ENCODE measurements at places on chromosomes 3 and 15.

- DNase-seq: no peak
Observed at GRCh38 chr3:101675709-101676215, 1.2 kb downstream of the ZBTB11 start.

DNA sequence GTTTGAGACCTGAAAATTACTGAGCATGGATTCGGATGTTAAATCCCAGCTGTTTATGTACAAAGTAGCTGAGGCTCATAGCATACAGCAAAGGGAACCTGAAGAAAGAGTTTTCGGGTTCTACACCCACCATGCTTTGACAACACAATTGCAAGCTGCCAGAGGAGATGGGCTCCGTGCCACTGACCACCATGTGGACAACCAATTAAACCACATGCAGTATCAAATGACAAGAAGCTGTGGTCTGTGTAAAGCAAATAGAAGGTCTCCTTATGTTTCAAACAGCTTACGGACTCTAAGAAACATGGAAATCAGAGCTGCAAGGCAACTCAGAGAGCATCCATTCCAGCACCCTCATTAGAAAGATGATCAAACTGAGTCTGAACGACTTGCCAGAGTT, 12.9 kb downstream of the GABRB3 start:
- no peak for DNase-seq

- no peak for DNase-seq
Observed at GRCh38 chr3:153038779-153039178, 123.2 kb upstream of the RAP2B start.

DNA sequence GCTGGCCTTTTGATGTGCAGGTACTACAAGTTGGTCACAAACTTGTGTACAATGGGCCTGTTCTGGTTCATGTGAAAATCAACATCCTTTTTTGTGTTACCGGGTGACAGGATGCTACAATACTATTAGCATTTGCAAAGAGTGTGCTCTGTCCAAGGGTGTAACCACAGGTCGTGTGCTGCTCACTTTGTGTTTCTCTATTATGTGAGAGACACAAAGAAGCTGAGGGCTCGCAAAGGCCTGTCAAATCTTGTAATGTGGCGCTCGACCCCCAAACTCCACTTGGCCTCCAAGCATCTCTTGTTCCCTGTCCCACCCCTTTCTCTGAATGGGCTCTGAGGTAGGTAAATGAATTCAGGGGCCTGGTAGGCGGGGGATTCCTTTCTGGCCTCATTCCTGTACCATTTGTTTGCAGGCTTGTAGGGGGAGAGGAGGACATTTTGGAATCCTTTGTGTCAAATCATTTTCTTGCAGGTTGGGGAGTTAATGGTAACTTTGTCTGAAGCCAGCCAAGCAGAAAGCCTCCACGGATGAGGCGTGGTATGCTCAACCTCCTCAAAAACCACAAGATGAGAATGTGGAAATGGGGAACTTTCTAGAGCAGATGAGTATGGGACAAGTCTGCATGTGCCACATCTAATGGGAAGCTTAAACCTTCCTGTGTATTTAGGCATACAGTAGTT, 109.1 kb downstream of the OPA1 start:
- no peak for DNase-seq

DNA sequence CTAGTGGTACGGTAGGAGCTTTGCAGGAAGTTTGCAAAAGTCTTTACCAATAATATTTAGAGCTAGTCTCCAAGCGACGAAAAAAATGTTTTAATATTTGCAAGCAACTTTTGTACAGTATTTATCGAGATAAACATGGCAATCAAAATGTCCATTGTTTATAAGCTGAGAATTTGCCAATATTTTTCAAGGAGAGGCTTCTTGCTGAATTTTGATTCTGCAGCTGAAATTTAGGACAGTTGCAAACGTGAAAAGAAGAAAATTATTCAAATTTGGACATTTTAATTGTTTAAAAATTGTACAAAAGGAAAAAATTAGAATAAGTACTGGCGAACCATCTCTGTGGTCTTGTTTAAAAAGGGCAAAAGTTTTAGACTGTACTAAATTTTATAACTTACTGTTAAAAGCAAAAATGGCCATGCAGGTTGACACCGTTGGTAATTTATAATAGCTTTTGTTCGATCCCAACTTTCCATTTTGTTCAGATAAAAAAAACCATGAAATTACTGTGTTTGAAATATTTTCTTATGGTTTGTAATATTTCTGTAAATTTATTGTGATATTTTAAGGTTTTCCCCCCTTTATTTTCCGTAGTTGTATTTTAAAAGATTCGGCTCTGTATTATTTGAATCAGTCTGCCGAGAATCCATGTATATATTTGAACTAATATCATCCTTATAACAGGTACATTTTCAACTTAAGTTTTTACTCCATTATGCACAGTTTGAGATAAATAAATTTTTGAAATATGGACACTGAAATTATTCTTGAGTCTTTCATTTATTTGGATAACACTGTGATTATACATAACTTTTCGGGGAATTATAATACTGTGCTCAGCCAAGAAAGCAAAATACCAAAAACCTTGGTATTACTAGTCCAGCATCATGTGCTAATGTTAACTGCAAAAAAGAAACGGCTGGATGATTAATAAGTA, 2.2 kb downstream of the SOX2 start:
- DNase-seq: no peak

- no peak for DNase-seq
Observed at GRCh38 chr3:124584552-124585391, 145.5 kb upstream of the UMPS start.

GRCh38 chr3:146065573-146066006, 95.4 kb downstream of the PLOD2 start:
- DNase-seq: no peak

- DNase-seq: no peak
Observed at GRCh38 chr3:18027161-18027939, 284.9 kb upstream of the TBC1D5 start.

- DNase-seq: no peak
Observed at GRCh38 chr3:125054449-125055329, 1.1 kb downstream of the HEG1 start.

DNA sequence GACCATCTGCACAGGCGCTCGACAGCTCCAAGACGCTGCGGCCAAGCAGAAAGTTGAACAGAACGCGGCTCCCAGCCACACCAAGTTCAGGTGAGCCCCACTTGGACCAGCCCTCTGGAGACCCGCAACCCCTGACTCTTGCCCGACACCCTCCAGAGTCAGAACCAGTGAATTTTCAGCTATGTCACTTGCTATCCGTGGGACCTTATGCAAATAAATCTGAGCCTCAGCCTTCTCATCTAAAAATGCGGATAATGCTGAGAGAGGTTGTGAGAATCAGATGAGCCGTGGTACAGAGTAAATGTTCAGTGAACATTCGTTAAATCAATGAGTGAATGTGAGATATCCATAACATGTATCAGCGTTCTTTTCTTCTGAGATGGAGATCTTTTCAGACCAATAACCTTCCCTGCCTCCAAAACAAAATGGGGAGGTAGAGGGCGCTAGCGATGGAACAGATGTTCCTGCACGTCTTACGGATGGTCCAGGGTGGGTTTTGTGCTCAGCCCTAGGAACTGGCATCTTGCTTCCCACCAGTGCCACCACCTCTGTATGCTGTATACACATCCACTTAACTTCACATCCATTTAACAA, 524 bp downstream of the MRPS11 start:
- no peak for DNase-seq

DNA sequence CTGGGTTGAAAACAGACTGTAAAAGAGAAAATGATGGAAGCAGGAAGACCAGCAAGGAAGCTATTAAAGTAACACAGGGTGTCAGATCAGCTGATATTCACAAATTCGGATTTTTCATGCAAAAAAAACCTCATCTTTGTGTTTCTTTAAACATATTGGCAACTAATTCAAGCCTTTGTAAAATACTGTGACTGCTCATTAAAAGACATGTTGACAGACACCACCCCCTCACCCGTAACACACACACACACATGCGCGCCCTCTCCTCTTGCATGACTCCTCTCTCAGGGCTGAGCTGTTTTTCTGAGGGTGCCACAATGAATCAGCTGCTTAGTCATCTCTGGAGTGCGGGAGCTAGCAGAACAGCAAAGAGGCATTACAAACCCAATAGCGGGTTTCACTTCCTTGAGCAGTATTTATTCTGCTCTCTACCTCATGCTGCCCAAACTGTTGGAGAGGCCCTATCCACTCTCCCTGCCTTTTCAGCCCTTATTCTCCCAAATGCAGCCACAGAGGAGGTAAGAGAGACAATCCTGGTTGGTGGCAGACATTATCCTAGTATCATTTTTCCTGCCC, 35.8 kb upstream of the CCDC80 start:
- no peak for DNase-seq

- no peak for DNase-seq
Observed at GRCh38 chr15:58447271-58448010, 15.7 kb downstream of the LIPC start.

DNA sequence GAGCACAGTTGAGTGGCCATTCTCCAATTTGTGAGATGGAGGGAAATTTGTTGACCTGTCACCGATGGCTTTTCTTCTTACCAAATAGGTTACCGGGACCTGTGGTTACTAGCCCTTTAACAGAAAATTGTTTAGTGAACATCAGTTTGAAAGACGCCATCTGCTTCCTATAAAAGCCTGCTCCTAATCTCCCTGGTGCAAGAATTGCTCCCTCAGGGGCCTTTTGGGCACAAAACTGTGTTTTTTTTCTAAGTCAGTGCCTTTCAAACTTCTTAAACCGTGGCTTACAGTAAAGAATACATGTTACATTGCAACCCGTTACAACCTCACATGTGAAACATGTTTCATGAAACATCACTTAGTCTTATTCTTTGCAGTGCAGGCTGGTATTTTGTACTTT, 15.0 kb downstream of the CACNA2D3 start:
- DNase-seq: no peak

DNA sequence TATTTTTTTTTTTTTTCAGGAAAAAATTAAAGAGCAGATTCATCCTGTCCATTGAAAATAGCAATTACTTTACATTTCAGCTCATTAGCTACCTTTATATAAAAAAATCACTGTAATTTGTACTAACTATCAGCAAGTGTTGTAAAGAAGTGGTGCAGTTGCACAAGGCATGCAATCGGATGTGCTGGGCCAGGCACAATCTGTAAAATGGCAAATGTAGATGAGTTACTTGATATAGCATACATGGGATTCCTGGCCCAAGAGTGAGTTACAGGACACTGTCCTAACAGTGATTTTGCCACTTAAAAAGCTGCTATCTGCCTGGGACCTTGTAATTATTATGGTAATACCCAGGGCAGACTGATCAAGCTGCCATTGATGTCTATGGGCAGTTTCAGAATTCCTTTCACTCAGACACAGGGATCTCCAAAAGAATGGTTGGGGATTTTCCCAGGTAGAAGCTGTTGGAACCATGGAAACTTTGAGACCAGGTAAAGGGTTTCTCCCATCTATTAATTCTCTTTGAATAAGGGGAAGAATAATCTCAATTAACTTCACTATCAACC, 182.2 kb upstream of the ICE2 start:
- DNase-seq: no peak

GRCh38 chr3:120894316-120895057, 13.5 kb upstream of the STXBP5L start:
- no peak for DNase-seq

DNA sequence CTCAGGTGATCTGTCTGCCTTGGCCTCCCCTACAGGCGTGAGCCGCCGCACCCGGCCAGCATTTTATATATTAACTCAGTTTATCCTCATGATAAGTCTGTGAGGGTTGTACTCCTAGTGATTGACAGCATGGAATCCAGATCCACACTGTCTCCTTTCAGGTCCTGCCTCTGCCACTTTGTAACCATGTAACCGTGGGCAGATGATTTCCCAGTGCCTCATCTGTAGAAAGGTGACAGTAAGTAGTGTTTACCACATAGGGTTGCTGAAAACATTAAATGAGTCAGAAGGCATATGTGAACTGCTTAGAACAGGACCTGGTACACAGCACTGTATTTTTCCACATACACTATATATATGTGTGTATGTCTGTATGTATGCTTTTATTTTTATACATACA, 2.4 kb downstream of the FYTTD1 start:
- no peak for DNase-seq

GRCh38 chr3:36227980-36228379, 152.3 kb upstream of the STAC start:
- no peak for DNase-seq

- no peak for DNase-seq
Observed at GRCh38 chr3:73520931-73521461, 103.7 kb downstream of the PDZRN3 start.

DNA sequence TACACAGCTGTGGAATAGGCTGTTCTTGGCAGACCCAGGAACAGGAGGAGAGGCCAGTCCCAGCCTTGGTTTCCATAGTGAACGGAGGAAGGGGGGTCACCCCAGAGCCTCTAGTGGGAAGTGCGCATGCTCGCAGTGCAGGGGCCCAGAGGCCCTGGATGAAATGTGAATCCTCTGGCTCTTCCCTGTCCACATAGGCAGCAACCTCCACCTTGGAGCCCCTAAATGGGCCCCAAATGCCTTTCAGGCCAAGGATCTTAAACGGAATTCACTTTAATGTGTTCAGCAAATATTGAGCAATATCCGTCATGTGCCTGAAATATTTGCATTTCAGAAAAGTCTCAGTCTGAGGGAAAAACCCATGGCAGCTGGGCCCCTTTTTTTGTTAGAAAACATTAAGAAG, 3.3 kb upstream of the NDN start:
- no peak for DNase-seq

DNA sequence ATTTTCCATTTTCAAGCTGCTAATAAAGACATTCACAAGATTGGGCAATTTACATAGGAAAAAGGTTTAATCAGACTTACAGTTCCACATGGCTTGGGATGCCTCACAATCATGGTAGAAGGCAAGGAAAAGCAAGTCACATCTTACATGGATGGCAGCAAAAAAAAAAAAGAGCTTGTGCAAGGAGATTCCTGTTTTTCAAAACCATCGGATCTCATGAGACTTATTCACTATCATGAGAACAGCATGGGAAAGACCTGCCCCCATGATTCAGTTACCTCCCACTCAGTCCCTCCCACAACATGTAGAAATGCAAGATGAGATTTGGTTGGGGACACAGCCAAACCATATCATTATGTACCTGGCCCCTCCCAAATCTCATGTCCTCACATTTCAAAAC, 202.0 kb downstream of the FNDC3B start:
- no peak for DNase-seq

DNA sequence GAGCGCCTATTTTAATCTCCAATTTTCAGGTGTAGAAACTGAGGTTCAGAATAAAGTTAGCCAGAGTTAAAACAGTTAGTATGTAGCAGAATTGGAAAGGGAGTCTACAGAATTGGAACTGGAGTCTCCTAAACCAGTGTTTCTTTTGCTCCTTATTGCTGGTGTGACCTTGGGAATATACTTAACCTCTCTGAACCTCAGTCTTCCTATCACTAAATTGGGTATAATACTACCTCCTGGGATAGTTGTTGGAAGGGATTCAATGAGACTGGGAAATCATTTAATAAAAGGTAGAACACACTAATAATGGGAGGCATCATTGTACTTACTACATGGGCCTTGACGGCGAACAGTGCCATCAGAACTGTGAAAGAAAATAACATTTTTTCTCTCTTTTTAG, 55.1 kb downstream of the LPP start:
- DNase-seq: no peak

- DNase-seq: no peak
Observed at GRCh38 chr3:190865828-190866227, 3.3 kb upstream of the GMNC start.

Data from effector CD8-positive, alpha-beta T cell (primary cell).